PC-3 (cell line): ENCODE measurements at places on chromosomes 16 and 17. TPM values are rescaled to one million over a fixed set of nuclear protein-coding genes. Genes with fewer than 3 reads are reported as not detected.

Gene CAVIN1
- 0.17 TPM in 1 of 2 replicates, not detected in the other for total RNA-seq

Gene CTRB1
- total RNA-seq: not detected in 2 replicates

Gene ALDOC
- total RNA-seq: 42.6 and 72.9 TPM in 2 replicates

DNA sequence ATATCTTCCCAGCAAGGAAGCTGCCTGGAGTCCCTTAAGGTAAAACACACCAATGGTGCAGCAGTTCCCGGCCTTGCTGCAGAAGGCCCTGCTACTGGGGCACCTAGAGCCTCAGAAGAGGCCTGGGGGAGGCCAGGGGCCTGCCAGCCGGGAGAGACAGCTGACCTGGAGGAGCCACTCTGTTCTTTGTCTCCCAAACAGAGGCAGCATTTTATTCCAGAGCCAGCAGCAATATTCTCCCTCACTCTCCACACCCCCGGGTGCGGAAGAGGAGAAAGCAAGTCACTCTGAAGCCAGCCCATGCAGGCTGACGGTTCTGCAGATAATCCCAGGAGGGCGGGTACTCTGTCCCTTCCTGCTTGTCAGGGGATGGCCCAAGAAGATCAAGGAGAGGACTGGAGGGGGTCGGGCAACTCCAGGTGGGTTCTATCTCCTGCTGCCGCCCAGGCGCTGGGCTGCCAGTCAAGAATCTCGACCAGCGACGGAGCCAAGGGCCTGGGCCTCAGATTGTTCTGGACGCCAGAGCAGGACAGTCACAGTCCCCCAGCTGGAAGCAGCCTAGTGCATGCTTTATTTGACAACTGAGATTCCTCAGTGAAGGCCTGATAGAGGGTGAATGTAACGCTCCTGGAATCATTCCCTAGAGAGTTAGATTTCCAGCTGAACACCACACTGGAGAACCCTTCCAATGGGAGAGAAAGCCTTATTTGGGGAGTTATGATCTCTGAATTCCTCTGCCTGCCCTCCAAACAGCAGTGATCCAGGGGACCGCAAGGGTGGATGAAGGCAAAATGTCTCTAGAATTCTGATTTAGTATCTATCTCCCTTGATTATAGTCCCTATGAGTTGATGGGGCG, 1.1 kb upstream of the KIFC3 start:
- DNase-seq: no peak

DNA sequence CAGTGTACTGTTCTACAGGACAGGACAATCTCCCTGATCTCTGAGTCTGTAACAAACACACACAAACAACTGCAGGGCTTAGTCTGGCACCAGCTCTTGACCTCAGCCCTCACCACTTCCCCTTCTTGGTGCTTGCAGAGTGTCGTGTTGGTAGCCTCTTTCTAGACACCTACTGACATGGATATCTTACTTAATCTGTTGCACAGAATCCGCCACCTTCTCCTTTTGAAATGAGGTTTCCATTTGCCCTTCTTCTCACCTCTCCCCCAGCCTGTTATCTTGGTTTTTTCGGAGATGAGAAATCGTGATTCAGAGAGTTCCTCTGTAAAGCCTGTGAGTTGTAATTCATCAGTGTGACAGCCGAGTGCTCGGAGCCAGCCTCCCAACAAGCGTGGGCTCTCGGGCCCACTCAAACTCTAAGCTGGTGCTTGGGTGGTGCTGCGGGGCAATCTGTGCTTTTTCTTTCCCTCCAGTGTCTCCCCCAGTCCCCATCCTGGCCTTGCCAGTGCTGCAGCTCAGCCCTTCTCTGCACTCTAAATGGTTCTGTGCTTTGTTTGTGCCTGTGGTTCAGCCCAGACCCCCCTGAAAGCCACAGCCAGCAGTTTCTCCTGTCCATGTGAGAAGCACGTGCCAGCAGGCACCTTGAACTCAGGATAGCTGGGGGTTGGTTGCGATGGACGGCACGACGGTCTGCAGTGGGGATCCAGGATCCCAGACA, 28.1 kb downstream of the KIAA0513 start:
- DNase-seq: peak; percentile 40

- DNase-seq: peak; percentile 52
Observed at GRCh38 chr17:75457047-75457654, 716 bp downstream of the TMEM94 start.

- peak; percentile 90 for DNase-seq
Observed at GRCh38 chr17:75404223-75404730, 1.2 kb downstream of the GRB2 start.

DNA sequence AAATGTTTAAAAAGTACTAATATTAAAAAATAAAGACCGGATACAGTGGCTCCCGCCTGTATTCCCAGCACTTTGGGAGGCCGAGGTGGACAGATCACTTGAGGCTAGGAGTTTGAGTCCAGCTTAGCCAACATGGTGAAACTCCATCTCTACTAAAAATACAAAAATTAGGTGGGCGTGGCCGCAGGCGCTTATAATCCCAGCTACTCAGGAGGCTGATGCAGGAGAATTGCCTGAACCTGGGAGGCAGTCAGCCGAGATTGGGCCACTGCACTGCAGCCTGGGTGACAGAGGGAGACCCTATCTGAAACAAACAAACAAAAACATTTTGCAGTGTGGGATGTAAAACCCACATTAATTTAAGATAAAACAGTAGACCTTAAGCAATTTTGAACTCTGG, 11.8 kb downstream of the CDC27 start:
- no peak for DNase-seq

GRCh38 chr17:44901411-44901921, 2.2 kb upstream of the EFTUD2 start:
- peak; percentile 93 for DNase-seq
